Fibroblast of mammary gland (primary cell): ENCODE measurements at places on chromosomes 3 and 15.
A peak's percentile ranks its signal among the peaks of the same experiment; 100 is the strongest.

DNA sequence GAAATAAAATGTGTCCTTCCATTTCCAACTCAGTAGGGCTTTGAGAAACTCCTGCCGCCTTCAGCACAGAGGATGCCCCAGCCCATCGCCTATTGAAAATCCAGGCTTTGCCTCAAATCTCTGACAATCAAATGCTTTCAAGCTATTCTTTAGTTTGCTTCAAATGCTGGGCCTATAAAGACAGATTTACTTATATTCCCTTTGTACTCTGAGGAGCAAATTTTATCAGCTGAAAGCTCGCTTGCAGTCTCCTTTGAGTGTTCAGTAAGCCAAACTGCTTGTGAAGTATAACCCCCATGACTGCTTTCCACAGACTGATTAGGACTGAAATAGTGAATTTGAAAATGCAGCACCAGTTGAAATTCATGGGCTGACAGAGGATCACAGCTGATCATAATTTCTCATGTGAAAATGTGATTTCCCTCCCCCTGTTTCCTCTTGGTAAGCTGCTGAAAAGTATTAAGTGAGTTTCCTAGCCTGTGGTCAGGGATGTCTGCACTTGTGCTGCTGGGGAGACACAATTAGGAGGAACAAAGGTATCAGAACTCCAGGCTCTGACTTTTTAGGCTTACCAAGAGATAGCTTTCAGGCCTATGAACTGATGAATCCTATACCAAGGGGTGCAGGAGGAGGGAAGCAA, 563.4 kb upstream of the TGFBR2 start:
- DNase-seq = peak; percentile 3

DNA sequence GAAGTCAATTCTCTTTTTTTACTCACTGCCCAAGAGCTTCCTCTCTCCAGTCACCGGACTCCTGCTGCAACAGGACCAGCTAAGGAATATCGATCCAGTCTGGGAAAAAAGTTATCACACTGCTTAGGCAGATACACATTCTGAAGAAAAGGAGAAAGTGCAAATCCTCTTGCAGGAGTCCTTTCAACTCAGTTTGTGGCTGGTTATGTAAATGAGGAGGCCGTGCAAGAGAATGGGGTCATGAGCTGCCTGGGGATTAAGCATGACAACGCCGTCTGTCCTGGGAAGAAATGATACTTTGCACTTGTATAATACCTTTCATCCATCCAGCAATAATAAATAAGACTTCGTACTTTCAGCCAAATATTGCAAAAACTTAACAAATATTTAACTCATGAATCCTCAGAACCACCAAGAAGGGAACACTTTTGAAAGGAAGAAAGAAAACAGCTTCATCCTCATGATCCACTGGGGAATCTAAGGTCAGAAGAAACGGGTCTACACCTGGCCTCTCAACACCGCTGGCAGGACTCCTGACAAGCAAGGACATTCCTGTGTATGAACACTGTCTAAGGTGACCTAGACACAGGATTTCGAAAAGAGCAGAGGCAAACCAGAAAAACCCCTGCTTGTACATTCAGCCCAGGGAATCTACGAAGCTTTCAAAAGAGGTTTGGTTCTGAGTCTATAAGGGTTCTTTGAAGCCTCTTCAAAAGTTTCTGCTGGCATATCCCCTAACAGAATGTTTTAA, 13.1 kb upstream of the WWTR1 start:
- no peak for DNase-seq

DNA sequence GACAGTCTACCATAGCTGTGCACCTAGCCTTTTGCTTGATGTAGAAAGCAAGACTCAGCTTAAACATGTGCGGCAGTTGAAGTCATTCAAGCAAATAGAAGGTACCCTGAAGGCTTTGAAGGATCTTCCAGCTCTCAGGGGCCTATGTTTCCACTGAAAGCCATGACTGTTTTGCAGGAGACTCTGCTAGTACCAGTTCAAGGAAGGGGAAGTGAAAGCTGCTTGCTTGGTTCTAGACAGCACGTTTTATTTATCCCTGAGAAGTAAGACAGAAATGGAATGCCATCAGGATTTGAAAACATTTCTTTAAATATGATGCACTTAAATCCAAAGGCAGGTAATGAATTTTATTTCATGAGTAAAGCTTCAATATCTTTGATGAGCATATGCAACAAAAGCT, 311.4 kb downstream of the PDCD6IP start:
- DNase-seq = no peak

DNA sequence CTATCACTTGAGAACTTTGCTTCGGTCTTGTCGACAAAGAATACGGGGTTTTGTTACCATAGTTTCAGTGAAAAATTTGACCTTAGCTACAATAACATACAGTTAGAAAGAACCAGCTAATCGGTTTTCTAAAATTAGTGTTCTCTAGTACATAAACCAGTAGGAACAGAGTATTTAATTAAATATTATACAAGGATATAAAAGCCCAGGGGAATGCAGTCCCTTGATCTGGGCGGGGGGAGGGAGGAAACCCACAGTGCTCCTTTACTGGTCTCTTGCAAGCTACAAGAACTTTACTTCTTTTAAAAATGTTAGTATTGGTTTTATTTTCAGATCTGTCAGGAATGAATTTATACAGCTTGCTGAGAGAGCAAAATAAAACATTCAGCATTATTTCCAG, 41.8 kb downstream of the ITPR1 start:
- no peak for DNase-seq

GRCh38 chr15:98321896-98322295, 326.4 kb upstream of the IGF1R start:
- DNase-seq = no peak

- DNase-seq = peak; percentile 35
Measured at GRCh38 chr3:114565216-114565615, 271.4 kb downstream of the TIGIT start.

- peak; percentile 45 for DNase-seq
Measured at GRCh38 chr15:88900309-88900981, 5.1 kb upstream of the HAPLN3 start.

DNA sequence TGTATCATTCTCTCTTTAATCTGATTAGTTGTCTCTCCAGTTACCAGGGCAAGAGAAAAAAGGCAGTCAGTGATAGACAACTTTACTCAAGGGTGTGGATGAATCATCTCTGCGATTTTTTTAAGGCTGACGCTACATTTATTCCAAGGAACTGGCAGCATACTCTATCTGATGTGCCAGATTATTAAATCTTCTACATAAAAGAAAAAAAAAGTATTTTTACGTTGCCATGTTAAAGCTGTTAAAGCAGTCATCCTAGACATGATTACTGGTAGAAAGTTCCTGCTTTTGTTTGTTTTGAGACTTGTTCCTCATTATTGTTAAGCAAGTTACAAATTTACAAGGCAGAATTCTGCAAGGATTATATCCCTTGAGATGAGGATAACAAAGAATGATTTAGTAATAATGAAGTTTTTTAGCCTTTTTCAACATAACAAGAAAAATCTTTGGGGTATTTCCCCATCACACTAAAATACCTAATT, 121.7 kb downstream of the CBLB start:
- DNase-seq = peak; percentile 92

DNA sequence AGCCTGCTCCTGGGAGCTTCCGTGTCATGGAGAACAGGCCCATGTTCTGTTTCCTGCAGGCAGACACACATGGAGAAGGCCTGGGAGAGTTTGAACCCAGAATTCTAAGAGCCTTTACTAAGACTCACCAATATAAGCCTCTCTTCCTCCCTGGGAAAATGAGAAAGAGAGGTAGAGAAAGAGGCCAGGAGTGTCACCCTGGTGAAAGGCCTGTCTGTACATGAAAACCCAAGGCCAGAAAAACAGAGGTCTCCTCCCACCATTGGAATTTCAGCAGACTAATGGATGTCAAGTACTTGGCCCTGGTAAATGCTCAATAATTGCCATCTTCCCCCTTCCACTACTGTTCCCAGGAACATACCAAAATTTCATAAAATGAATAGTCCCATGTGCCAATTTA, 117.6 kb downstream of the TOP2B start:
- DNase-seq = no peak

- no peak for DNase-seq
Measured at GRCh38 chr3:194070220-194070633, 65.7 kb upstream of the HES1 start.

DNA sequence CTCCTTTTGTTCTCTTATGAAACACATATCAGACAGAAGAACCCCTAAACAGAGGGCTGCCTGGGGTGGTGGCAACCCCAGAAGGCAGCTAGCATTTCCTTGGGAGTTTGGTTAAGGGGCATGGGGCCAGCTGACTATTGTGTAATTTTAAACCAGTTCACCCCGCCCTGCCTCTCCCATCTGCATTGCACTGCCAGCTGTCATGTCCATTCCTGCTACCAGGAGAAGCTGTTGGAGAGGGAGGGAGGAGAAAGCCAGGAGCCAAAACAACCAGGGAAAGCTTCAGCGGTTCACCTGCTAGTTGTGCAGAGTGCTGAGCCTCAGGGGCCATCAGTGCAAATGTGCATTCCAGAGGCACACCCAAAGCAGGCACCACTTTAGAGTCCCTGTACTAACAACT, 47.6 kb upstream of the ATP1B3 start:
- DNase-seq = peak; percentile 28

DNA sequence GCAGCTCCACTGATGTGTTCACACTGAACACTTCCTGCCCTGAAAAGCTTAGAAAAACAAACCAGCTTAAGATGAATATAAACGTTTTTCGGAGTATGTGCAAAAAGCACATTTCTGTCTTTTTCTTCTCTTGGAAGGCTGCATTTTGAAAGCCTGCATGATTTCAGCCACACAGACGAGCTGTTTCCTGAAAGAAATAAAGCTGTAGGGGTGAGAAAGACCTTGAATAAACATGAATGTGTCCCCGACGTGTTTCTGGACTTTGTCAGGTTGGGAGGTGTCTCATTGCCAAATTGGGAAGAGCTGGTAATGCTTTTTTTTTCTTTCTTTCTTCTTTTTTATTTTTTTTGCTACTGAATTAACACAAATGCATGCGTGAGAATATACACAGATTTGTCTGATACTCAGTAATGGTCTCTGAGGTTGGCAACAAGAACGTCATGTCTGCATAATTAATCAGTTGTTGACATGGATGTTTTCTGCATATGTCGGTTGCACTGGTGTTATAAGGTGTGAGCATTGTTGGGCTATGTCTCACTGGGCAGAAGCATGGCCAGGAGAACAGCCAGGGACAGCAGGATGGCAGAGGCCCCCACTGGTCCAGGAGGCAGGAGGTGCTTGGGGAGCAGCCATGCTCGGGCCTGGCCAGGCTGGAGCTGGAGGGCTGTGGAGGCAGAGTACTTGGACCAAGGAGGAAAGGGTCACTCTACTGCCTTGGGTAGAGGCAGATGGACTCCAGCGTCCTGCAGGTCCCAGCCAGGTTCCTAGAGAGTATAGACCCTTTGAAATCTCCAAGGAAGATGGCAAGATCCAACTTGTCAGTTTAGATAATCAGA, 39.0 kb downstream of the ADAMTSL3 start:
- no peak for DNase-seq

DNA sequence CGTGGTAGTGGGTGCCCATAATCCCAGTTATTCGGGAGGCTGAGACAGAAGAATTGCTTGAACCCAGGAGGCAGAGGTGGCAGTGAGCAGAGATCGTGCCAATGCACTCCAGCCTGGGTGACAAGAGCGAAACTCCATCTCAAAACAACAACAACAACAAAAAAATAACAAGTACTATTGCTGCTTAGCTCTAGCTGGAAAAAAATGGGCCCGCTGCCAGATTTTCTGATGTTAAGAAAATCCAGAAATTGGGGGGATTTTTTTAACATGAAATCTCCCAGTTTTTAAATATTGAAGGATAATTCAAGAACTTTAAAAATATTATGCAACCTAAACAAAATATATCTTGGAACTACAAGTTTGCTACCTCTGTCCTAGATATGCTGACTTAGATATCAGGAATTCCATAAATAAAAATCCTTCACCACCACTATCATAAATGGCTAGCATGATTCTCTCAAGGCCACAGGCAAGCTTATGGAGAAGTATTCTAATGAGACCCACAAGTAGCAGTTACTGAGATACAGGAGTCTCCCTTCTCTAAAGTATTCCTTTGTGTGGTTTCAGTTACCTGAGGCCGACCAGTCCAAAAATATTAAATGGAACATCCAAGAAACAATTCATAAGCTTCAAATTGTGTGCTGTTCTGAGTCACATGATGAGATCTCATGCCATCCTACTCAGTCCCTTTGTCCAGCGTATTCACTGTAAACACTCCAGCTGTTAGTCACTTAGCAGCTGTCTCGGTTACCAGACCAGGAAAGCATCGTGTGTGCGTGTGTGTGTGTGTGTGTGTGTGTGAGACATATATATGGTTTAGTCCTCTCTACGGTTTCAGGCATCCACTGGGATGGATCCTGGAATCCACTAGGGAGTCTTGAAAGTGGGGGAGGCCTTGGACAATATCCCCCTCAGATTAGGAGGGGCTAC, 277.2 kb downstream of the TBL1XR1 start:
- peak; percentile 56 for DNase-seq

GRCh38 chr3:128395500-128396162, 71.1 kb downstream of the DNAJB8 start:
- peak; percentile 36 for DNase-seq

DNA sequence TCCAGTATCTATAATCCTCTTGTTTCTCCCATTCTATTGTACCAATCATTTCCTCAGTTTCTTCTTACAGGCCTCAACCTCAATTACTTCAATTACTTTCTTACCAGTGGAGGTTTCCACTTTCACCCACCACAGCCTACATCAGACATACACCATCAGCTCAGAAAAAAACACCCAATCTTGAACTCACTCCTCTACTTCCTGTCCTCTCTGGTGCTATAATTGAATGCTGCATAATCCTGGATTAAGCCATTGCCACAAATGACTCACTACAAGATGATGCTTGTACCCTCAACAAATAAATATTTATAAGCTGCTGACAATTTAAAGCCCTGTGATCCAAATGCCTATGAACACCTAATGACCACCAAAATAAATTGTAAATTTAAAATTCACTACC, 18.5 kb downstream of the RYK start:
- DNase-seq = peak; percentile 81

DNA sequence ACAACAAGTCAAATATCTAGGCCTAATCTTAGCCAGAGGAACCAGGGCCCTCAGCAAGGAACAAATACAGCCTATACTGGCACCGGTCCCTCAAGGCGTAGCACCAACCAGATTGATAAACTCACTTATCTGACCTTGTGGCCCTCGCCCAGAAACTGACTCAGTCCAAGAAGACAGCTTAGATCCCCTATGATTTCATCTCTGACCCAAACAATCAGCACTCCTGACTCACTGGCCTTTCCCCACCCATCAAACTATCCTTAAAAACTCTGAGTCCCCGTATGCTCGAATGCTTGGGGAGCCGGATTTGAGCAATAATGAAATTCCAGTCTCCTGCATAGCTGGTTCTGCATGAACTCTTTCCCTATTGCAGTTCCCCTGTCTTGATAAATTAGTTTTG, 1.6 kb upstream of the SORD start:
- peak; percentile 34 for DNase-seq

DNA sequence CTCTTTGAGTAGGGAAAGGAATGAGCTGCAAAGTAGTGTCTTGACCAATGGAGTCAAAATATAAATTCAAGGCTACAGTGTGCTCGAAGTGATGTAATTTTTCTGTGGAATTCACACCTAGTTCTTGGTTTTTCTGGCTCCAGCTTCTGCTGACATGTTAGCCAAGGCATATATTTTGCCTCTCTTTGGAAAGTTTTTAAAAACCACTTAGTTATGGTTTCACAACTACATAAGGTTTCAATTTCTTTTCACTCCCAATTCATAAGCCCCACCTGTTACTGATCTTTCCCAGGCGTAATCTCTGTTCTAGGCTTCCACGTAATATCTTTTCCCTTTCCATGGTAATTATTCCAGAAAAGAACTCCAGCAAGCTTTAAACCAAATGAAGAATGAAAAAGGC, 46.9 kb downstream of the GADL1 start:
- peak; percentile 43 for DNase-seq
